ENCODE measurements at places on chromosomes 4 and X. TPM values are rescaled to one million over a fixed set of nuclear protein-coding genes. Genes with fewer than 3 reads are reported as not detected.

Gene STK32B
- 0.50 TPM for total RNA-seq

Gene ZNF157
- total RNA-seq, result under 0.01 TPM

Gene PNMA3
- 0.66 TPM for total RNA-seq

Gene ADH1C
- total RNA-seq, result 5.5 TPM

Gene TEX13D
- not detected for total RNA-seq

Gene TECRL
- not detected for total RNA-seq

Gene OTOP1
- total RNA-seq, result not detected
